ENCODE measurements at places on chromosomes 5 and 9. TPM values are rescaled to one million over a fixed set of nuclear protein-coding genes. Genes with fewer than 3 reads are reported as not detected.

GRCh38 chr9:99822109-99822805 lies 572 bp downstream of the NR4A3 start:
- H3K36me3 ChIP-seq, result no peaks in the 10 kb centered on the region
- peak; percentile 63 for DNase-seq
- H3K4me1 ChIP-seq, result peaks cover 55% of the 10 kb centered on the region
- H3K27me3 ChIP-seq, result peaks cover 2% of the 10 kb centered on the region
- peak overlapping the region; percentile 93 for H3K4me3 ChIP-seq

DNA sequence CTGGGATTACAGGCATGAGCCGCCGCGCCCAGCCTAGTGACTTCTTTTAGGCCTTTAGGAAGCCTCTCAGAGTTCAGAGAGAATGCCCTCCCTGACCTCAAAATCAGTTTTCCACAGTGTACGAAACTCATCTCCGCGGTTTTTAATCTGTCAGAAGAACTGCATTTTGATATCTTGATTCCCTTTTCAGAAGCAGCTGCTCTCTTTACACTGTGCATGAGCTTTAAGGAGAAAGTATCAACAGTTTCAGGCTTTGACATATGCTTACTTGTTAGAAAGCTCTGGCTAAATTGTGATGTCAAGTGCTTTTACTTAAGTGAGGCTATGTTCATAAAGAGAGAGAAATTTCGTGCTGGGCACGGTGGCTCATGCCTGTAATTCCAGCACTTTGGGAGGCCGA lies 74.6 kb downstream of the USP20 start:
- H3K36me3 ChIP-seq, result peaks cover 61% of the 10 kb centered on the region
- no peaks in the 10 kb centered on the region for H3K4me1 ChIP-seq
- H3K27me3 ChIP-seq, result no peaks in the 10 kb centered on the region
- DNase-seq, result no peak
- no peak overlapping the region for H3K27ac ChIP-seq
- no peak overlapping the region for H3K4me3 ChIP-seq

- no peak for DNase-seq
- H3K4me3 ChIP-seq, result no peak overlapping the region
- peaks cover 47% of the 10 kb centered on the region for H3K4me1 ChIP-seq
- peaks cover 59% of the 10 kb centered on the region for H3K27me3 ChIP-seq
These were observed 1.3 kb downstream of the NR2F1-AS1 start for GRCh38 chr5:93579692-93580062.

- H3K4me3 ChIP-seq, result peak overlapping the region; percentile 86
- peak overlapping the region; percentile 64 for H3K27ac ChIP-seq
- no peaks in the 10 kb centered on the region for H3K36me3 ChIP-seq
- H3K4me1 ChIP-seq, result peaks cover 13% of the 10 kb centered on the region
- H3K27me3 ChIP-seq, result no peaks in the 10 kb centered on the region
These were observed 9.3 kb downstream of the HAVCR1 start for GRCh38 chr5:157049605-157050004.

- H3K4me1 ChIP-seq, result no peaks in the 10 kb centered on the region
- no peak overlapping the region for H3K27ac ChIP-seq
- DNase-seq, result no peak
- no peaks in the 10 kb centered on the region for H3K36me3 ChIP-seq
- peaks cover 8% of the 10 kb centered on the region for H3K27me3 ChIP-seq
- H3K4me3 ChIP-seq, result no peak overlapping the region
These were observed 8.9 kb upstream of the PALM2AKAP2 start for GRCh38 chr9:109771087-109771486.

GRCh38 chr9:69465473-69465872 lies 140.5 kb downstream of the ENTREP1 start:
- H3K27me3 ChIP-seq, result no peaks in the 10 kb centered on the region
- H3K4me1 ChIP-seq, result no peaks in the 10 kb centered on the region
- no peak overlapping the region for H3K4me3 ChIP-seq
- no peaks in the 10 kb centered on the region for H3K36me3 ChIP-seq

- no peak for DNase-seq
- H3K4me3 ChIP-seq, result no peak overlapping the region
- no peaks in the 10 kb centered on the region for H3K4me1 ChIP-seq
- no peak overlapping the region for H3K27ac ChIP-seq
These were observed 123.2 kb downstream of the SPOCK1 start for GRCh38 chr5:137375741-137376526.

DNA sequence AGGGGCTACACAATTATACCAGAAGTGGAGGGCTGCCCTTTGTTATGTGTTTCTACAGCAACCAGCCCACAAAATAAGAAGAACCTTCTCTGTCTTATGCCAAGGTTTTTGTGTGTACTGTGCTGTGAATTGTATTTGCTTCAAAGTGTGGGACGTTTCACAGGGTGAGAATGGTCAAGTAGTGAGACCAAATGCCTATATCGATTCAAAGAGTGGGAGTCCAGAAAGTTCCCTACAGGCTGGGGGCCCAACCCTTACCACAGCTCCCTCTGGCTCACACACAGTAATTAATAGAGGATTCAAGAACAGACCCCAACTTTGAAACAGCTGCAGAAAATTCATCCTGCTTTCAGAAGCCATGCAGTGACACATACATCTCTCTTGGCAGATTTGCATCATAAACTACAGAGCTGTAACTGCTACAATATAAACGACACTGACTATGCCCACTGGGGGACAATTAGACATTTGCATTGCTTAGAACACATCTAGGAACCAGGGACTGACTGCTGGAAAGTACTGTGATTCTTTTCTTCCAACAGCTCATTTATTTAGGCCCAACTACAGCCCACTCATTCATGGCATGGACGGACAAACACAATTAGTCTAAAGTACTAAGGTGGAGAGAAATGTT lies 12.8 kb downstream of the ENC1 start:
- H3K27me3 ChIP-seq, result peaks cover 7% of the 10 kb centered on the region
- H3K36me3 ChIP-seq, result no peaks in the 10 kb centered on the region
- no peak for DNase-seq

DNA sequence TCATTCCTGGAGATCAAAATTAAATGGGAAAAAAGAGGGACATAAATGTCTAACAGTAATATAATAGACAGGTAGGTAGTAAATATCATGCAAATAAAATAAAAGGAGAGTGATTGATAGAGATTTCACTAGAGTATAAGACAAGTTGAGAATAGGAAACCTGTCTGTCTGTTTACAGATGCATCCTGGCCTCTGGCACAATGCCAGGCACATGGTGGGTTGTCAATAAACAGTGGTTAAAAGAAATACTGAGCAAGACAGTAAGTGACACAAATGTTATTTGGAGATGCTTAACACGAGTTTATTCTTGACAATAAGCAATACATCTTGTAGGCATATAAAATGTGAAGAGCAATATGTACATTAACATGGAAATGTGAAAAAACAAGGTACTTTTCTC lies 33.3 kb downstream of the RICTOR start:
- no peak overlapping the region for H3K27ac ChIP-seq
- no peaks in the 10 kb centered on the region for H3K4me1 ChIP-seq
- H3K36me3 ChIP-seq, result peaks cover 6% of the 10 kb centered on the region
- no peak overlapping the region for H3K4me3 ChIP-seq
- H3K27me3 ChIP-seq, result no peaks in the 10 kb centered on the region

DNA sequence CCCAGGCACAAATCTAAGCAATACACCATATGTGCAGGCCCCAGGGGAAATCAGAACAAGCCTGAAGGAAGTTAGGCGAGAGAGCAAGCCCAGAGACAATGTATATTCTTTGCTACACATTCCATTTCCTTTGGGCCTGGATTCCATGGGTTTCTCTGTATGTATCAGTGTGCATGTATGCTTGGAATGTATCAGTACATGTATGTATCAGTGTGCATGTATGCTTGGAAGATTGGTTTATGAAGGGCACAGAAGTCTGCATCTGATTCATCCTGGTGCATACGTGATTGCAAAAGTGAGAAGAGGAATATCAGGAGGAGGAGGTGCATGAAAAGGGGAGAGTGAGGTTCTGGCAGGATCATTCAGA lies 232.6 kb upstream of the ANKRD55 start:
- no peak overlapping the region for H3K4me3 ChIP-seq
- no peaks in the 10 kb centered on the region for H3K27me3 ChIP-seq
- no peaks in the 10 kb centered on the region for H3K4me1 ChIP-seq
- no peak for DNase-seq
- no peaks in the 10 kb centered on the region for H3K36me3 ChIP-seq
- H3K27ac ChIP-seq, result no peak overlapping the region

DNA sequence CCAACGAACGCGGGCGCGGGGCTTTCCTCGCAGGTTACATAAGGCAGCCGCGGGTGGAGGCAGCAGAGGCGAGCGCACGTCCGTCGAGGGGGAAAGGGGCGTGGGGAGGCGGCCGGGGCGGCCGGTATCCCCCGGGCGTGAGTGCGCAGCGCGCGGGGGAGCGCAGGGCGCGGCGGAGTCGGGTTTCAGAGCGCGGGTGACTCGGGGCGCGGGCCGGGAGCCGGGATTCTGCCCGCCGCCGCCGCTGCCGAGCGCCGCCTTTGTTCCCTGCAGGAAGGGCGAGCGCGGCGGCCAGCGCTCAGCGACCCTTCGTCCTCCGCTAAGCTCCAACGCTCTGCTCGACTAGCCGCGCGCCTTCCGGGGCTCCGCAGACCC lies at the start of gene COL15A1:
COL15A1 (plus strand) TSS at position 226 of the 375 bp plus-strand sequence. CDS start 155 bp downstream, outside the sequence.
- no peak within 1 kb of the TSS for H3K4me3 ChIP-seq
- H3K36me3 ChIP-seq, result no peaks in the 10 kb centered on the region
- peaks cover 3% of the 10 kb centered on the region for H3K4me1 ChIP-seq
- DNase-seq, result no peak
- peaks cover 41% of the 10 kb centered on the region for H3K27me3 ChIP-seq

GRCh38 chr5:55415071-55415470 lies 107.3 kb downstream of the MTREX start:
- H3K27ac ChIP-seq, result no peak overlapping the region
- H3K36me3 ChIP-seq, result peaks cover 67% of the 10 kb centered on the region
- H3K27me3 ChIP-seq, result no peaks in the 10 kb centered on the region
- no peak for DNase-seq
- H3K4me3 ChIP-seq, result no peak overlapping the region

GRCh38 chr5:174423558-174423957 lies 300.8 kb upstream of the MSX2 start:
- no peaks in the 10 kb centered on the region for H3K36me3 ChIP-seq
- no peaks in the 10 kb centered on the region for H3K27me3 ChIP-seq
- no peaks in the 10 kb centered on the region for H3K4me1 ChIP-seq
- H3K4me3 ChIP-seq, result no peak overlapping the region
- no peak for DNase-seq

GRCh38 chr9:13721481-13722235 lies 442.2 kb upstream of the MPDZ start:
- no peaks in the 10 kb centered on the region for H3K36me3 ChIP-seq
- H3K27ac ChIP-seq, result no peak overlapping the region
- no peaks in the 10 kb centered on the region for H3K27me3 ChIP-seq
- H3K4me3 ChIP-seq, result no peak overlapping the region

DNA sequence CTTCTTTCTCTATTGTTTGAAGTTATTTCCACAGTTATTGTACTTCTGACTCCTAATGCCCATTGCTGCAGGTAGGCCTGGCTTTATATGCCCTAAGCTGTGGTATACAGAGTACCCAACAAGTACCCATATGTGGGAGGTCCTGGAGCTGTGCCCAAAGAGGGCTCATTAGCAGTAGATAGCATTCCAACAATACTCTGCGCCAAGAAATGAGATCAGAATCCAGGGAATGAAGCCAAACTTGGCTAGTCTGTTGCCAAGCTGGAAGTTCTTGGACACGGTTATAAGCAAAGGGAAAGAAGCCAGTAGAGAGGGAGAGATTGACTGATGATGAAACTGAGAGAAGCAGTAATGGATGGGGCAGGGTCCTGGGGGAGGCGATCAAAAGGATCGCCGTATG lies 29.7 kb upstream of the FAM169A start:
- H3K36me3 ChIP-seq, result no peaks in the 10 kb centered on the region
- H3K4me3 ChIP-seq, result no peak overlapping the region
- DNase-seq, result no peak
- H3K4me1 ChIP-seq, result no peaks in the 10 kb centered on the region

- no peaks in the 10 kb centered on the region for H3K27me3 ChIP-seq
- no peaks in the 10 kb centered on the region for H3K4me1 ChIP-seq
- no peak overlapping the region for H3K27ac ChIP-seq
- DNase-seq, result no peak
- H3K36me3 ChIP-seq, result no peaks in the 10 kb centered on the region
- H3K4me3 ChIP-seq, result no peak overlapping the region
These were observed 13.9 kb downstream of the RAI14 start for GRCh38 chr5:34669931-34670516.

DNA sequence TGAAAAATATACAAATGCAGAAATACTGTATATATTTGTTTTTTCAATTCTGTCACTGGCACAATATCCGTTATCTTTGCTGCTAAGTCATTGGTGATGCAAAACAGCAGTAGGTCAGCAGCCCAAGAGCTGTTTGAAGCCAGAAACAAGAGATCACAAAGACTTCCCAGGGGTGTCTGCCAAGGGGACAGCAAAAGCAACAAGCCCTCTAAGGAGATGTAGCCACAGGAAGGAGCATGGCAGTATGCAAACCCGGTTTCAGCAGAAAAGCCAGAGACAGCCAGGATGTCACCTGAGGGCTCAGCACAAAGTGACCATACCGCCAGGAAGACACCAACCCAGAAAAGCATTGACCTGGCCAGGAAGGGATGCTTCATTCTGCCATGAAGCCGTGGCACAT lies 241.5 kb downstream of the ARRDC3 start:
- no peak overlapping the region for H3K27ac ChIP-seq
- H3K36me3 ChIP-seq, result no peaks in the 10 kb centered on the region
- no peaks in the 10 kb centered on the region for H3K27me3 ChIP-seq
- DNase-seq, result no peak
- H3K4me1 ChIP-seq, result no peaks in the 10 kb centered on the region

- no peaks in the 10 kb centered on the region for H3K4me1 ChIP-seq
- no peak for DNase-seq
- H3K27ac ChIP-seq, result no peak overlapping the region
- peaks cover 70% of the 10 kb centered on the region for H3K36me3 ChIP-seq
These were observed 93.5 kb upstream of the CACNA1B start for GRCh38 chr9:137784046-137784445.

- H3K4me1 ChIP-seq, result no peaks in the 10 kb centered on the region
- DNase-seq, result no peak
- H3K27ac ChIP-seq, result no peak overlapping the region
- H3K27me3 ChIP-seq, result peaks cover 2% of the 10 kb centered on the region
- H3K36me3 ChIP-seq, result no peaks in the 10 kb centered on the region
- no peak overlapping the region for H3K4me3 ChIP-seq
These were observed 330.6 kb downstream of the ZSWIM6 start for GRCh38 chr5:61662670-61663069.

- no peak for DNase-seq
- H3K27ac ChIP-seq, result no peak overlapping the region
- no peaks in the 10 kb centered on the region for H3K36me3 ChIP-seq
- H3K4me1 ChIP-seq, result no peaks in the 10 kb centered on the region
- H3K27me3 ChIP-seq, result no peaks in the 10 kb centered on the region
These were observed 815.0 kb downstream of the CDH18 start for GRCh38 chr5:19172926-19173470.

GRCh38 chr9:125902831-125903512 lies 155.8 kb downstream of the PBX3 start:
- no peak for DNase-seq
- H3K36me3 ChIP-seq, result no peaks in the 10 kb centered on the region
- H3K4me1 ChIP-seq, result no peaks in the 10 kb centered on the region
- H3K4me3 ChIP-seq, result no peak overlapping the region

Gene FBN2
- total RNA-seq, result not detected

Gene TSPAN17
- 34.0 TPM for total RNA-seq

Gene CD74
- total RNA-seq, result 1,110 TPM

Gene FBXW11
- 40.7 TPM for total RNA-seq

Gene FOXD4L6
- not detected for total RNA-seq

Gene PCDHGA3
- not detected for total RNA-seq

Gene CARTPT
- total RNA-seq, result not detected

Gene BARX1
- total RNA-seq, result not detected

Gene PCDHB2
- not detected for total RNA-seq

Gene SPINK14
- not detected for total RNA-seq

Gene LMNB1
- total RNA-seq, result 52.5 TPM

Gene DAPK1
- total RNA-seq, result 3.5 TPM

All from CD4-positive, CD25-positive, alpha-beta regulatory T cell (primary cell).